NCI-H2171 treated with DMSO at 0.1 percent for 48 hours (cell line): ENCODE measurements at places on chromosomes 7 and 10.

DNA sequence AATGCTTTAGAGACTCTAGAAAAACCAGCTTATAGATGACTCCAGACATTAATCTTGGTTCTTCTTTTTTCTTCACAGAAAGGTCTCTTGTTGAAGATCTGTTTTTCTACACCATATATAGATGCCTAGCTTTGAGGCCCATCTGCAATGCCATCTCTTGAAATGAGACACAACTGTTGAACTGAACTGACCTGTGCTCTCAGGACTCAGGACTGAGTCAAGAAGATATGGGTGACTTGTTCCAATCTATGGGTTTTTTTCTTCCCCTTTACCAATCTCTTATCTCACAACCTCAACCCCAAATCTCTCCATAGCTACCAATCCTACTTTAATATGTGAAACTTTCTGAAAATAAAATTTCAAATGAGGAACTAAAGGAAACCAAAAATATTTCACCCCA, 194.7 kb downstream of the SNX13 start:
- no peak for DNase-seq

- DNase-seq, result peak; percentile 68
Observed at GRCh38 chr10:128274938-128275337, 148.7 kb upstream of the MKI67 start.

GRCh38 chr7:29343399-29343798, 148.8 kb downstream of the CHN2 start:
- DNase-seq, result no peak

- no peak for DNase-seq
Observed at GRCh38 chr10:91163869-91164474, 56.5 kb upstream of the PCGF5 start.

- DNase-seq, result no peak
Observed at GRCh38 chr7:51731075-51731474, 414.5 kb upstream of the COBL start.

- no peak for DNase-seq
Observed at GRCh38 chr10:103423748-103424147, 27.3 kb downstream of the PDCD11 start.

DNA sequence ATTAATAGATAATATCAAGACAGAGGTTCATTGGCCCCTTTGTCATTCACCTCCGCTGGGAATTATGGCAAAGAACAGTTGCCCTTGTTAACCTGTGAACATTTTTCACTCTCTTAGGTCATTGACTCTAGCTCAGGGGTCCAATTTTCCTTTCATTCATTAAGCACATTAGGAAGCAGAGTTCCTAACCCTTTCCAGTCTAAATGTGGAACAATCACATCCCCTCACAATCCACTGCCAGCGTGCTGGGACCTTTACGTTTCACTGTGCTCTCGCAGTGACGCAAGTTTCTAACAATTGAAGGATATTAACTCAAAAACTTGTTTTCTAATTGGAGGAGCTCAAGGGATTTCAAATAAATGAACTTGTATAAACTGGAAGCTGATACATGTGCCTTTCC, 79.3 kb upstream of the MEOX2 start:
- DNase-seq, result no peak

DNA sequence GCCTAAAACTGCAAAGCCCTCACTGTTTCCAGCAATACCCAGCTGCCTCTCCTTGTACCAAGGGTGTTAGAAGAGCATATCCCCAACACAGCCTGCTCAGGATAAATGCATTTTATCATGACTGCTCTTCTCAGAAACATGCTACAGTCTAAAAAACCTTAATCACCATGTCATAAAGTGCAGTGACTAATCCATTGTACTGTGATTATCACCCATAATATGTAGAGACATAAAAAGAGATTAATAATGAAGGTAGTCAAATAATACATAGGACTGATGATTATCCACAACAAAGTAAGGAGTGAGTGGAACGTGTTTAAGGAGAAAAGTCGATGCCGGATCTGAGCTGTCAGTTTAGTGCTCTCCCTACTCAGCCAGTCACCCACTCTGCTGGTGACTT, 12.2 kb upstream of the WDR11 start:
- DNase-seq, result no peak

DNA sequence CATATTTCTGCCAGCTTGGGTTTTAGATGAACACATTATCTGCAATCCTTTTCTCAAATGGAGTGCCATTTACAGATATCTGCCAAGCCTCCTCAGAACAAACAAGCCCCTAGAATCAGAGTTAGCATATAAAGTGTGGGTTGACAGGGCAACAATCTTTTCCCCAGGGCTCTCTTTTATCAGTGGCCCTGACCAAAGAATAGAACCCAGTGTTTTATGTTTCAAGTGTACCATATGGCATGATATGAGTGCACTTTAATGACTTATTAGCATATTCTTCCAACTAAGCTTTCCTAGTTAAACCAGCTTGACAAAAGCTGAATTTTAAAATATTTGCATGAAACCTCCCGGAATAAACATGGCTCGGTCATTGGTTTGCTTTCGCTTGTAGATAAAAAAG, 57.3 kb downstream of the EVX1 start:
- DNase-seq, result peak; percentile 63

- DNase-seq, result no peak
Observed at GRCh38 chr7:128119036-128119435, 87.8 kb upstream of the LRRC4 start.

GRCh38 chr7:148382596-148382995, 208.0 kb upstream of the C7orf33 start:
- DNase-seq, result no peak
